Transverse colon (tissue), 4 donors: ENCODE measurements at places on chromosomes 4 and X. TPM values are rescaled to one million over a fixed set of nuclear protein-coding genes. Genes with fewer than 3 reads are reported as not detected.

DNA sequence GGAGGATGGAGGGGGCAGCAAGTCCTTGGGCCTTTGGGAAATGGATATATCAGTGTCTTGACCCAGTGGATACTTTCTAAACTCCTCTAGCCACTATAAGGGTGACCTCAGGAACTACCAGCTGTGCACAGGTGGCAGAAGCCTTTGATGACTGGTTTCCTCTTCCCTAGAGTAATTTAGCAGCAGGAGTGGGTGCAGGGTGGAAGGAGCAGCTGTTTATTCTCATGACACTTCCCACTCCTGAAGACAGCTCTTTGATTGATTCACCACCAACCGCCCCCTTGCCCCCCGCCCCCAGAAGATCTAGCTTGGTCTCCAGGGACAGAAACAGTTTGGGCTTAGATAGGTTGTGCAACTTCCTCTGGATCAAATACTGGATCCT is 63.0 kb downstream of the GPC3 start:
- no peak overlapping the region for H3K27ac ChIP-seq
- no peak overlapping the region for H3K4me3 ChIP-seq
- no peaks in the 10 kb centered on the region for H3K4me1 ChIP-seq
- no peaks in the 10 kb centered on the region for H3K36me3 ChIP-seq

Gene GABRA4
- total RNA-seq, result not detected

DNA sequence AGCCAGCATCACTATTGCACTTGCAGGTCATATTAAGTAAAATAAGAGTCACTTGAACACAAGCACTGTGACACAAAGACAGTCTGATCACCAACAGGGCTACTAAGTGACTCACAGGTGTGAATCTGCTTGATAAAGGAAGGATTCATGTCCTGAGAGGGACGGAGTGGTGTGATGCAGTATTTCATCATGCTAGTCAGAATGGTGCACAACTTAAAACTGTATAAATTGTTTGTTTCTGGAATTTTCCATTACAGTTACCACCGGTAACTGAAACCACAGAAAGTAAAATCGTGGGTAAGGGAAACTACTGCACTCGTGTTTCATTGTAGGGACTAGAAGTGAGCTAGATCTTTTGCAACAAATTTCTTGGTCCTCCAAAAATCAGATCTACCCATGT is 109.7 kb downstream of the ELOVL6 start:
- peaks cover 22% of the 10 kb centered on the region for H3K4me1 ChIP-seq
- H3K27ac ChIP-seq, result no peak overlapping the region
- DNase-seq, result no peak
- no peaks in the 10 kb centered on the region for H3K36me3 ChIP-seq

DNA sequence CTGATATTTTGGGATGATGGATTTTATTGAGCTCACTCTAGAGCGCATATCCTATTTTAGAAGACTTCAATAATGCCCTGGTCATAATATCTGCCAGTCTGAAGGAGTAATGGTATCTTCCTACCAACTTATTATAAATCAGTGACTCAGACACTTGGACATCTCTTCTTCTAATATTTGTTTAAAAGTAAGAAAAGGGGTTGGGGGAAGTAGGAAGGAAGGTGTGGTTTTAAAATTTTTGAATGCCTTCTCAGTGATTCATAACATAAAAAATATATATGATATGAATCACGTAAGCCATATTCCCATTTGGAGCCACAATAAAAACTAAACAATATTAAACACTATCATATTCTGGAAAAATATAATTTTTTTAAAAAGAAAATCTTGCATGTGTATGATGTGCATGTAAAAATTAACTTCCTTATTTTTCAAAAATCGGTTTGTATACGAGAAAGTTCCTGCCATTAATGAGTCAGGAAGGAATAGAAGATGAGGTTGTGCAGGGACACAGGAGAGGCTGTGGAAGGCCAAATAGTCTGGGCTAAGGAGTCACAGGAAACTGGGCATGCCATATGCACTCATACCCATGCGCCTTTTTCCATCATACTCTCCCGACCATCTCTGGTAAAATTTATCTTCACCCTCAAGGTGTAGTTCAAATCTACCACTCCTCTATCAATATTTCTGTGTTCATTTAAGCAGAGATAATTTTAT is 286.5 kb downstream of the EPHA5 start:
- no peak for DNase-seq
- no peaks in the 10 kb centered on the region for H3K4me1 ChIP-seq
- H3K27me3 ChIP-seq, result no peaks in the 10 kb centered on the region
- H3K4me3 ChIP-seq, result no peak overlapping the region
- no peak overlapping the region for H3K27ac ChIP-seq
- H3K36me3 ChIP-seq, result no peaks in the 10 kb centered on the region

Gene TMEM150C
- total RNA-seq, result 0.37 TPM

DNA sequence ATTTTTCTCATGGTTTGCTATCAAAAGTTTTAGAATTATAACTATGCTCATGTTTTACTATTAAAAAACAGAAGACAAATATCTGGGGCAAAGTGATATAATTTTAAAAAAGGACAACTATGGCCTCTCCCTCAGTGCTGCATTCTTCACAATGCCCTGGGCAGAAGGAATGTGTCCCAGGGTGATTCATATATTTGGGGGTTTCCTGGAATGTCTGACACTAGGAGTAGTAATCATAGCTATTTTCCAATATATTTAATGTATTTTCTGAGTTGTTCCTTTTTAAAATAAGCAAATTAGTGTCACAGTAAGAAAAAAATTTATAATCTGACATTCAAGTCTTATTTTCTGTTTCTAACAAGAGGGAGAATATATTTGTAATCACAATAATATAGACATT is 281.7 kb downstream of the UNC5C start:
- no peaks in the 10 kb centered on the region for H3K36me3 ChIP-seq
- H3K4me1 ChIP-seq, result no peaks in the 10 kb centered on the region
- no peaks in the 10 kb centered on the region for H3K27me3 ChIP-seq
- no peak for DNase-seq
- H3K4me3 ChIP-seq, result no peak overlapping the region
- no peak overlapping the region for H3K27ac ChIP-seq

Gene PPP4R3C
- not detected for total RNA-seq

Gene DBET
- total RNA-seq, result not detected

DNA sequence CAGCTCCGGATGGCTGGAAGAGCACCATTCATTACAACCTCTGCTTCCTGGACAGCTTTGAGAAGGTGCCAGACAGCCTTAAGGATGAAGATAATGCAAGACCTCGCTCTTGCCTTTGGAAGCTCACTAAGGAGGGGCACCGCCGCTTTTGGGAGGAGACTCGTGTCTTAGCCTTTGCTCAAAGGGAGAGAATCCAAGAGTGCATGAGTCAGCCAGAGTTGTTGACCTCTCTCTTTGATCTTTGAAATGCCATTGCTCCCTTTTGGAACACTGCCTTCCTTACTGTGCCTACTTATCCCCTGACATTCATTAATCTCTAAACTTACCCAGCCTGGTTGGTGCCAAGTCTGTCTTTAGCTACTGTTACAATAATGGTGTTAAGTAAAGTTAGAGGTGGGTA is 1.2 kb downstream of the FOXR2 start:
- no peaks in the 10 kb centered on the region for H3K36me3 ChIP-seq
- no peaks in the 10 kb centered on the region for H3K4me1 ChIP-seq
- H3K27ac ChIP-seq, result no peak overlapping the region
- no peaks in the 10 kb centered on the region for H3K27me3 ChIP-seq

- H3K4me3 ChIP-seq, result no peak overlapping the region
- H3K36me3 ChIP-seq, result no peaks in the 10 kb centered on the region
- no peak overlapping the region for H3K27ac ChIP-seq
- DNase-seq, result no peak
These were observed 127.4 kb upstream of the CLNK start for GRCh38 chr4:10811991-10812390.

- H3K27me3 ChIP-seq, result no peaks in the 10 kb centered on the region
- H3K4me1 ChIP-seq, result peaks cover 17% of the 10 kb centered on the region
- peak; percentile 95 for DNase-seq
- H3K36me3 ChIP-seq, result no peaks in the 10 kb centered on the region
- peak overlapping the region; percentile 99 for H3K27ac ChIP-seq
- H3K4me3 ChIP-seq, result peak overlapping the region; percentile 75
These were observed 759 bp downstream of the H2AZ1 start for GRCh38 chr4:99949034-99949998.
